ENCODE measurements at places on chromosomes 5 and 9. TPM values are rescaled to one million over a fixed set of nuclear protein-coding genes. Genes with fewer than 3 reads are reported as not detected.

The GBGT1 gene
- polyA plus RNA-seq, result 5.7 TPM

The IFNB1 gene
- not detected for polyA plus RNA-seq

The OLFM1 gene
- polyA plus RNA-seq, result 15.4 TPM

The ROR2 gene
- polyA plus RNA-seq, result 30.2 TPM

The GAS1 gene
- polyA plus RNA-seq, result 25.6 TPM

The SLC36A2 gene
- polyA plus RNA-seq, result 0.08 TPM

The CENPP gene
- polyA plus RNA-seq, result 9.0 TPM

The MACIR gene
- 12.1 TPM for polyA plus RNA-seq

- no peak for DNase-seq
Measured at GRCh38 chr5:143386725-143387124, 16.8 kb downstream of the NR3C1 start.

- no peak for DNase-seq
Measured at GRCh38 chr5:61719124-61719523, 387.1 kb downstream of the ZSWIM6 start.

DNA sequence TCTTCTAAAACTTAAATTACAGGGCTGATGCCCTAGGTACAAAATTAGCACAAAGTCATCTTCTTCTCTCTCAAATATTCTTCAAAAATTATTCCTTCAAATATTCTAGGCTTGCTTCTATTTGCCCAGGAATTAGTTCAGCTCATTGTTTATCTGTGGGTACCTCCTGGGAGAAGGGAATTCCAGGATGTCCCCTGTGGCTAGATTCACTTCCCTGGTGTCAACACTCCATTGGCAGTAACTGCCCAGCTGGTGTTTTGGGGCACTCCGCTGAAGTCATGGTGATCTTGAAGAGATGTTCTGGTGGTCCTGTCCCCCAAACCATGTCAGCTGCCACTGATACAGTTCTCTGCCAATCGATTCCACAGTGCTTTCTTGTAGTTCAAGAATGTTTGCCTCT, 26.2 kb upstream of the TGFBR1 start:
- no peak for DNase-seq

DNA sequence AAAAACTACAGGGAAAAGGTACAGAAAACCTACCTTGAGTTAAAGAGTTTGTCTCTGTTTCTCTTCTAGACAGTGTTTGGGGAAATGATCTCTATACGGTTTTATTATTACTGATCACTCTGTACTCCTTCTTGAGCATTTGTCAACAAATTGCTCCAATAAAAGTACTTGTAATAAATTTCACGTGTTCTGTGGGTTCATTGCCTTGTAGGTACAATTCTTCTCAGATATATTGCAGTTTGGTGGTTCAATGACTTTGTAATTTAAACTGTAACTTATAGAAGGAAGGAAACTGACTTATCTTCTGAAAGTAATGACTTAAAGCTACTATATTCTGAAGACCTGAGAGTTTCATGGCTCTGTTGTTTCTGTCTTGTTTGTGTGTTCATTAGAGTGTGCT, 319.9 kb upstream of the PCSK5 start:
- DNase-seq, result no peak

- no peak for DNase-seq
Measured at GRCh38 chr9:131233556-131233955, 42.8 kb downstream of the FAM78A start.

- DNase-seq, result no peak
Measured at GRCh38 chr5:83844449-83845068, 123.9 kb upstream of the HAPLN1 start.

GRCh38 chr5:17054911-17055310, 118.8 kb upstream of the MYO10 start:
- no peak for DNase-seq

DNA sequence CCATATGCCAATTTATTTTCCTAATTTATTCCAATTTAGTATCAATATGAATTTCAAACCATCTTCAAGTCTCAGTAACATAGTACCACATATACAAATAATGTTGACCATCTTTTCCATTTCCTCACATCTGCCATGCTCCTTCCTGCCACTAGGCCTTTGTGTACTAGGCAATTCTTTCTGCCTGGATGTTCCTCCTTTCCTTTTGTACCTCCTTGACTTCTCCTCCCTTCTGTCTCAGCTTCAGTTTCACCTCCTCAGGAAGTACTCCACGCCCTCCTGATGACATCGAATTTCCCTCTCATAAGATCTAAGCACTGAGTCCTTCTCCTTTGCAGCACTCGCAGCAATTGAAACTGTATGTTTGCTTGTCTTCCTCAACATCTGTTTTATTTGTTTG, 53.9 kb downstream of the MEF2C start:
- no peak for DNase-seq

- DNase-seq, result no peak
Measured at GRCh38 chr5:139711906-139712224, 63.7 kb downstream of the CXXC5 start.

DNA sequence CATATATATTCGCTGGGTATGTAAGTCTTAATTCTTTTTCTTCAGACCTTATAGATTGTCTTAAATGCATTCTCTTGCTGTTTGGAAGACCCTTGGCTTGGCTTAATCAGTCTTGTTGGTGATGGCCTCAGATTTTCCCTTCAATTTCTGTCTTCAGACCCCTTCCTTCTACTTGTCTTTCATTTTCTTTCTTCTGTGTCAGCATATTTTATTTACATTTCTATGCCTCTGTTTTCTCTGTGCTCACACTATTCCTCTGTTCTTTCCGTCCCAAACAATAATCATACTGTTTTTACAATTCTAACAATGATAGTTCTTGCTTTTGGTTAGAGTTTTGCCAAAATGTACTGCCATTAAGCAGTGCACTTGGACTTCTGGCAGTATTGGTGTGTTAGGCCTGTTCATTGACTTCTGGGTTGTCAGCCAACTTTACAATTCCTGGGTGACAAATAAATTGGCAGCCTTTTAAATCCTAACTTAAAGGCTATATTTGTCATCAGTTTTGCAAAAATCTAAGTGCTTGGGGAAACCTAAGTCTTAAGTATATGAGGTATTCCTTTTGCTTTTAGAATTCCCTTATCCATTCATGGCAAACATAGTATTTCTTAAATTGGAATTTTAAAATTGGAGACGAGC, 8.0 kb downstream of the SRFBP1 start:
- no peak for DNase-seq

GRCh38 chr5:157575381-157576020, at the start of gene ADAM19:
Gene ADAM19 (minus strand): TSS chr5:157575775. CDS start chr5:157575696, 79 bp downstream.
- DNase-seq, result peak; percentile 89

GRCh38 chr5:120327180-120327579, 136.9 kb upstream of the PRR16 start:
- DNase-seq, result no peak

- DNase-seq, result no peak
Measured at GRCh38 chr9:85430659-85431338, 311.0 kb downstream of the AGTPBP1 start.

DNA sequence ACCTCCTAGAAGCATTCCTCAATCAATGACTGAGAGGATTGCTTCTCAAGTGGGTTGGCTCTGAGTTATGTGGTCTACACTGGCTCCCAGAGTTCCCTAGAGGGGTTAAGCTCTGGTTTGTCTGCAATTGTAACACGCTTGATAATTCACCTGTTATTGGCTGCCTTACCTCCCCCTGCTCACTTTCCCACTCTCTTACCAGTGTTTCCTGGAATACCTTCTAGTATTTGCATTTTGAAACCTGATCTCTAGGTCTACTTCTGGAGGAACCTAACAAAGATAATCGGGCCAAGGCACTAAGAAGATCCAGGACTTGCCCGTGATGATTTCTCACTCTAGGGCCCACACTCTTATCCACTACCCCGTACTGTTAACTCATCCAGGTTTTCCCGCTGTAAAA, 110.1 kb upstream of the MAP3K1 start:
- DNase-seq, result no peak

- no peak for DNase-seq
Measured at GRCh38 chr9:86747711-86748110, 199.6 kb downstream of the GAS1 start.

DNA sequence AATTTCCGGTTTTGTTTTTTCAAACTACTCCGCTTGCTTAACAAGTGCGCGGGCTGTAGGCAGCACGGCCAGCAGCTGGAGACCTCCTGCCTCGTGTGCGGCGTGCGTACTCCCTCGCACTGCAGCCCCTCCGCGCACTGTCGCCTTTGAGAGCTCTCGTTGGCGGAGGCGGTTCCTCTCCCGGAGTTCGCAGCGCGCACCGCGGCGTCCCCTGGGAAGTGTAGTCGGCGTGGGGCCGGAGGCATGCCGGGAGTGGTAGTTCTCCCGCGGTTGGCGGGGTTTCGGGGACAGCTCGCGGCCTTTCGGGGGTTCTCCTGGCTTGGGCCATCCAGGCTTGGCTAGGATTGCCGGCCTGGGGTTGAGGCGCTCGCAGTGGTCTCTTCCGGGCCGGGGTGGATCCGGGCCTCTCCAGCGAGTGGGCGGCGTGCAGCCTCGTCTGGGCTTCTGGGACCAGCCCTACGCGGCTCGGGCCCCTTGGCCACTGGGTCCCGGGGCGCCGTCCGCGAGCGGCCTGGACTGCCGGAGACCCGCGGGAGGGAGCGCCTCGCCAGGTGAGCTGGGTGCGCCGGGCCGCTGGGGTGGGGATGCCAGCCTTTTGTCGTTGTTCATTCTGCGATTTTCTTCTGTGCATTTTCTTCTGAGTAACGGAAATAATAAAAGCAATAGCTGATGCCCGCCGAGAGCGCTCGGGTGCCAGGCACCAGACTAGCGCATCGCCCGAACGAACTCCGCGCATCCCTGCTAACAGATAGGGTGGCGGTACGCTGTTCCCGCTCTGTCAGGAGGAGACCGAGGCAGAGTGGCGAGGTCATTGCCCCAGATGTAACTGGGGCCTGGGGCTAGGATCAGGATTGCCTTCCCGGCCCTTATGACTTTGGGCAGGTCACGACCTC, at the start of gene ZNF354C:
TSS of gene ZNF354C (plus strand) at position 258 of the 893 bp plus-strand sequence. CDS start 1,696 bp downstream, outside the sequence.
- peak; percentile 90 for DNase-seq

DNA sequence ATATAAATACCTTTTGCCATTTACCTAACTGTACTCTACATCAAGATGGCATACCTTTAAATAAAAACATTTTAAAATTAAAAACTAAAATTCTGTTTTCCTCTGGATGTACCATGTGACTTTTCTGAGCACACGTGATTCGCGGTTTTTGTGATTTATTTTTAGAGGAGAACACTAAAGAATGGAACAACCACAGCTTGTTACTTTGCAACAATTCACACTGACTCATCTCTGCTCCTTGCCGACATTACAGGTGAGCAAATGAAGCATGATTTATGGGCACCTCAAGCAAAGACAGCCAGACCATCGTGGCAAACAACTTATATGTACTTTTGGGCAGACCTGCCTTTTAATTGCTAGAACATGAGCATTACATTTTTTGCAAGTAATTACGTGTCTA, 61.3 kb downstream of the GDA start:
- no peak for DNase-seq

DNA sequence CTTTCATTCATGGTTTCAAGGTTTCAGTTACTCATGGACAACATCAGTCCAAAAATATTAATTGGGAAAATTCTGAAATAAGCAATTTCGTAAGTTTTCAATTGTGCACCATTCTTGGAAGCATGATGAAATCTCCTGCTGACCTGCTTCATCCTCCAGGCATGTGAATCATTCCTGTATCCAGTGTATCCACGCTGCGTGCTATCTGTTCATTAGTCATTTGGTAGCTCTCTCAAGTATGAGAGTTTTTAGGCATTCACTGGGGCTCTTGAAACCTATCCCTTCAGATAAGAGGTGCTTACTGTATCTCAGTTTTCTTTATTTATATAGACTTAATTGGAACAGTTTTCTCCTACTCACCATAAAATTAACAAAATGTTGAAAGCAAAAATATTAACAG, 293.0 kb downstream of the CDH12 start:
- DNase-seq, result no peak

DNA sequence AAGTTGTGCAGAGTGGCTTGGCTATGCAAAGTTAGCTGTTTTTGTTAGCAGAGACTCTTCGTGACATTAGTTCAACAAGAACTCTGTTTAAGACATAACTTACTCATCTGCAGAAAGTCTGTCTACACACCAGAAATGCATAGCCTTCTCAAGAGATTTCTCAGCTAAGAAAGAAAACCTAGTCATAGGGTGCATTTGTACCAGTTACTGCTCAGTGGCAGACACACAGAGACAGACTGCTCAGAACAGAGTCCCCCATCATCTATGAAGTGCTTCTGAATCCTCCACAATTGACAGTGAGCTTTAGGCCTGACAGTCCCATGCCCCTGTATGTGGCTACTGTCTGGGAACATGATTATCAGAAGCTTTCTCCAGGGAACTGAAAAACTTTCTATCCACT, 56.1 kb upstream of the IFNK start:
- no peak for DNase-seq

GRCh38 chr5:177982072-177982727, 13.8 kb downstream of the PROP1 start:
- DNase-seq, result no peak

DNA sequence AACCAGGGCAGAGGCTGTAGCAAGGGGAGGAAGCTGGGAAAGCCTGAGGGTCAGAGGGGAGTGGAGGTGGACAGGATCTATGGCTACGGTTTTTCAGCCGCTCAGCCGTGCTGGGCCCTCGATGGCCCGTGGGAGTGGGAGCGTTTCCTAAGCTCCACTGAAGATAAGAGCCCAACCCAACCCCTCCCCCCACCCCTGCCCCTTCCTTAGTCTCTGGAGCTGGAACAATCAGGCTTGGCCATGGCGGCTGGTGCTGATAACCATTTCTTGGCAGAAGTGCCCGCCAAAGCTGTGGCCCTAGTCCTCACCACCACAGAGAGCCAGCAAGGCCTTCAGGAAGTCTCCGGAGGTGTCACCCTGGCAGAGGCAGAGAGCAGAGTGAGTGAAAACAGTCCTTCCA, 20.3 kb upstream of the TNIP1 start:
- no peak for DNase-seq

- DNase-seq, result no peak
Measured at GRCh38 chr9:35293376-35293964, 131.7 kb downstream of the UNC13B start.

DNA sequence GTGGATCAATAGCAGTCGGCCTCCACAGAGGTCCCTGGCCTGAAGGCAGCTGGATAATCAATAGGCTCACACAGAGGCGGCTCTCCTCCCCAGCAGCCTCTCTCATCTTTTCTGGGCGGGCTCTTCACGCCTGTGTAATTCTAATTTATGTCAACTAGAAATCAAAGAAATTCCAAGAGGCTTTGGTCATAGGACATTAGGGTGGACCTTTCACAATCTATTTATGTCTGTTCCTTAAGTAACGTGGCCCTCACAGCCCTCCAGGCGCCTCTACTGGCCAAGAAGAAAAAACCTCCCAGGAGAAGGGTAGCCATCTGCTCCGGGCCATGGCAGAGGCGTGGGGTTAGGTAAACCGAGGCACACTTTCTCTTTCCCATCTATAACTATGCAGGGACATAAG, 205.1 kb upstream of the EFNA5 start:
- no peak for DNase-seq

- peak; percentile 28 for DNase-seq
Measured at GRCh38 chr5:161134083-161134482, 282.1 kb upstream of the ATP10B start.

All from left lung (tissue), 14 donors.